Kidney glomerular epithelial cell (primary cell): ENCODE measurements at places on chromosomes 2 and 18.

- DNase-seq: no peak
These were observed 46.6 kb upstream of the TANC1 start for GRCh38 chr2:158921599-158922408.

DNA sequence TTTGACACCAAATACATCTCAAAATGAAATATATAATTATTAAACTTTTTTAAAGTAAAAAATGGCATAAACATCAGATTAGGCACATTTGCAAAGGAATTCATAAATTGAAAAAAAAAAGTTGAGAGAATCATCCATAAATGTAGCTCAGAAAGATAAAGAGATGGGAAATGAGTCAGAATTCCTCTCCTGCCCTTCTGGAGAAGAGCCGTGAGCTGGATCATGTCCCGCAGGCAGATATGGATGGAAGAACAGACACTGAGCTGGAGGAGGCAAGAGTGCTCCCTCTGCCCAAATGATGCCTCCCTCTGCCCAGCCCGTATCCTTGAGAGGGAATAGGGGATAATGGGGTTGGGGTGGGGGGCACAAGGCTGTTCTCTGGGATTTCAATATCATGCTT is 190.9 kb downstream of the TFCP2L1 start:
- DNase-seq: no peak

DNA sequence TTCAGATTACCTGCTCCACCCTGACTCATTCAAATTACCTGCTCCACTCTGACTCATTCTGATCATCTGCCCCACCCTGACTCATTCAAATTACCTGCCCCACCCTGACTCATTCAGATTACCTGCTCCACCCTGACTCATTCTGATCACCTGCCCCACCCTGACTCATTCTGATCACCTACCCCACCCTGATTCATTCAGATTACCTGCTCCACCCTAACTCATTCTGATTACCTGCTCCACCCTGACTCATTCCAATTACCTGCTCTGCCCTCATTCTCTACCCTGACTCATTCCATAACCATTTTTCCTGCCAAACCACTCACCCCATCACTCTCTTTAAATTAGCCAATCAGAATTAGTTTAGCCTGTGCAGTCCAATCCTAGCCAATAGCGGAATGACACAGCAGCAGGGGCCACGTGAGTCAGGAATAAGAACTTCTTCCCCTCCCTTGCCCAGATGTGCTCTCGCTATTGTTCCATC is 26.2 kb downstream of the CFAP53 start:
- DNase-seq: no peak

DNA sequence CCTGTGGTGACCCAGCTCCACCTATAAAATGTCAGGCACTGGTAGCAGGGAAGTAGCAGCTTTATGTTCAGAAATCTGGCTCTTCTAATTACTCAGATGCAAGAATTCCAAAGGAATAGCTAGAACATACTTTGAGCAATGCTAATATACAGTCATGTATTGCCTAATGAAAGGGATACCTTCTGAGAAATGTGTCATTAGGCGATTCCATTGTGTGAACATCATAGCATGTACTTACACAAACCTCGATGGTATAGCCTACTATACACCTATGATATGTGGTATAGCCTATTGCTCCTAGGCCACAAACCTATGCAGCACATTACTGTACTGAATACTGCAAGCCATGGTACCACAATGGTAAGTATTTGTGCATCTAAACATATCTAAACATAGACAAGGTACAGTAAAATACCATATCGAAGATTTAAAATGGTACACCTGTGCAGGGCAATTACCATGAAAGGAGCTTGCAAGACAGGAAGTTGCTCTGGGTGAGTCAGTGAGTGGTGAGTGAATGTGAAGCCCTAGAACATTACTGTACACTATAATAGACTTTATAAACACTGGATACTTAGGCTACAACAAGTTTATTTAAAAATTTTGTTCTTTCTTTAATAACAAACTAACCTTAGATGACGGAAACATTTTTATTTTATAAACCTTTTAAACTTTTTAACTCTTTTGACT is 50.3 kb upstream of the ETAA1 start:
- DNase-seq: peak; percentile 7

DNA sequence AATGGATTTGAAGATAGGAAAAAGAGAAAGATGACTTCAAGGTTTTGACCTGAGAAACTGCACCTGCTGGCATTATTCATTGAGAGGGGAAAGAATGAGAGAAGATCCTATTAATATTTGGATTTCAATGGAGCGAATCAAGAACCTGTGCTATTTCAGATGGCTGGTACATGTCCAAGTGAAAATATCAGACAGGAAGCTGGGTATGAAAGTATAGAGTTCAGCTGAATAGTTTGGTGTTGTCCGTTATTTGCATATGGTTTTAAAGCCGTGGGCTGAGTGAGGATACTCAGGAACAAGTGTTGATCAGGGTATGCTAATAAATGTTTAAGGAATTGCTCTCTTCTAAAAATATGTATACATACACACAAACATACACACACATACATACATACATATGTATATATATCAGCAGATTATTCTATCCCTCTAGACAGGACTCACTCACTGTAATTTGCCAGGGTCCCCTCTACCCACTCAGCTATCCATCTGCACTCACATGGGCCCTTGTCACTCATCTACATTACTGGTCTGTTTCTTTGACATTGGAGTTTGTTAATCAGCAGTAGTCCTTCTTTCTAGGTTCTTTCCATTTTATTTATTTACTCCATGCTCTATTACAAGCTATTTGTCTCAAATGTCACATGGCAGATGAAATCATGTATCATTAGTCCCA is 33.9 kb upstream of the IKZF2 start:
- DNase-seq: no peak

GRCh38 chr2:225763711-225764110 is 364.2 kb downstream of the NYAP2 start:
- DNase-seq: no peak

GRCh38 chr2:24592441-24593100 is 101.5 kb downstream of the NCOA1 start:
- DNase-seq: no peak

- DNase-seq: no peak
These were observed 17.4 kb upstream of the NEMP2 start for GRCh38 chr2:190551928-190552327.

- no peak for DNase-seq
These were observed 52.1 kb upstream of the LAPTM4A start for GRCh38 chr2:20103530-20103929.

GRCh38 chr2:231527955-231528635 is 2.1 kb downstream of the NMUR1 start:
- DNase-seq: no peak
